ENCODE measurements at places on chromosomes 11 and 22.

GRCh38 chr11:120231963-120232362 is 8.0 kb upstream of the POU2F3 start:
- no peak for DNase-seq

DNA sequence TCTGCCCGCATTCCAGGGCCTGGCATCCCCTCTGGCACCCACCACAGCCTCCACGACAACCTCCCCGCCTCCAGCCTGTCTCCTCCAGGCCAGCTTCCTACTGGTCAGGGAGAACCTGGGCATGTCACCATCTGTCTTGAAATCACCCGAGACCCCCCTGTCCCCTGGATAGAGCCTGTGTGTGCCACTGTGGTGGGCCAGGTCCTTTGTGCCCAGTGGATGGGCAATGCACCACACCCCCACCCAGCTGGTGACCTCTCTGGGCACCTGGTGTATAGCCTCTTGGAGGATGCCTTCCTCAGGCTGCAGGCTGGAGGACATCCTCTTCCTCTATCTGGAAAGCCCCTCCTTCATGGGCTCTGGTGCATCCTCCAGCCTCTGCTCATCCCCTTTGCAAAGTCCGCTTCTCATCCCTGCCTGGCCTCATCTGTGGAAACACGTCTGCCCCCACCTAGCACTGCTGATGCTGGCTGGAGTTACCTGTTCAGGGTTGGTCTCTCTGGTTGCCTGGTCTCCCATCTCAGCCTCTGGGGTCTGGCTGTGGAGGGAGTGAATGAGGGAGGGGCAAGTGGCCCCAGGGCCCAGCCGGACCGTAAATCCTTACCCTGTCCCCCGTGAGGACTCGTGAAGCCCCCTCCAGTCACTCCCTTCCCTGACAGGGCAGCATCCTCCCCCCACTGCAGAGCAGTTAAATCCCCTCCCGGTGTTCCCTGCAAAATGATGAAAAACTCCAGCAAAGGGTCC is 589.6 kb downstream of the TBC1D22A start:
- DNase-seq, result no peak

GRCh38 chr11:75538150-75538942 is 12.6 kb upstream of the GDPD5 start:
- no peak for DNase-seq

- DNase-seq, result no peak
Measured at GRCh38 chr11:7421136-7421535, 64.2 kb upstream of the OLFML1 start.

DNA sequence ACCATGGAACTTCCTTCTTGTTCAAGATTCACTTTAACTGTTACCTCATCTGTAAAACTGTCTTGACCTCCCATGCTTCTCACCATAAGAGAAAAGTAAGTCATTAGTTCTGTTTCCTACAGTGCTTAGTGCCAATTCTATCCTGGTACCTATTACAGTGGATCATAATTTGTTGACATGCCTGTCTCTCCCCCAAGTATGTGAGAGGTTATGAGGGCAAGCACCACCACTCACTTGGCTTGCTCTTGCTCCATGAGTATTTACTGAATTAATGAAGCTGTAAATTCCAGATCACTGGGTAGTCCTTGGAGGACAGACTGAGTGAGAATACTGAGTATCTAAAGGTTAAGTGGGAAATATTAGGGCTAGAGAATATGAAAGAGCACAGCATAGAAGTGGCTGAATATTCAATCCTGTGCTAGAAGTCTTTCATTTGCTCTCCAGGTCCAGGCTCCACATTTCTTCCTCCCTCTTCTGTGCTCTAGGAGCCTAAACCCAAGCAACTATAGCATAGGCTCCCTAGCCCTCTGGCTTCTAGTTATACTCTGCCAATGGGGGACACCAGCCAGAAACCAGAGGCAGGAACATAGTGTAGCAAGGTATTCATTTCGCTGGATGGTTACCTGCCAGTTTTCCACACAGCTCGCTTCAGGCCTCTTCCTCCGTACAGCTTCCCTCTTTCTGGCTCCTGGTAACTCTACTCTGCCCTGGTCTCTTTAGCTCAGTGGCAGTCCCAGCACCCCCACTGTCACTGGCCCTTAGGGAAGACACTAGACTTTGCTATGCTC is 118.2 kb upstream of the SLC5A12 start:
- DNase-seq, result no peak

DNA sequence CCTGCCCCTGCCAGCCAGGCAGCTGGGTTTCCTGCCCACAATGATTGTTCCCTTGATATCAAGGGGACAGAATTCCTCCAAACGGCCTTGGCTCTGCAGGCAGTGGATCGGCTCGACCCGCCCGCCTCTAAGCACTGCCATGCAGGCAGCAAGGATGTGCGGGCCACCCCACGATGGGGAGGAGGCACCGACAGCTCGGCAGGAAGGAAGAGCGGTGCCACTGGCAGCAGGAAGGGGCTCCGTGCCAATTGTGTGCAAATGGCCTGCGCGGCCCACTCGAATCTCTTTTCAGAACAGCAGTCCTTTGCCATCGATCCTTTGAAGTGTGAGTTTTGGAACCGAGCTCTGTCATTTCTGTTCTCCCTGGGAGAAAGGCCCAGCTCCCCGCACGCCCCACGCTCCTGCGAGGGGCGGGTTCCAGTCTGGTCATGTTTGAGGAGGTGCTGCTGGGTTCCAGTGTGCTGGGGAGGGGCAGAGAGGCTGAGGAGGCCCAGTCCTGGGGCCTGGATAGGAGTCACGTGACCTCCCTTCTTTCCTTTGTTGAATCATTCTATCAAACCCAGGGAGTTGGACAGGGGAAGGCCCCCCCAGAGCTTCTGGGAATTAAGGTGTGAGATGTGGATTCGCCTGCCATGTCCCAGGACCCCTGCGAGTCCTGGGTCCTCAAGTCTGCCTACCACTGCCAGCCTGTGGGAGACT is 406.0 kb downstream of the CTTN start:
- no peak for DNase-seq

DNA sequence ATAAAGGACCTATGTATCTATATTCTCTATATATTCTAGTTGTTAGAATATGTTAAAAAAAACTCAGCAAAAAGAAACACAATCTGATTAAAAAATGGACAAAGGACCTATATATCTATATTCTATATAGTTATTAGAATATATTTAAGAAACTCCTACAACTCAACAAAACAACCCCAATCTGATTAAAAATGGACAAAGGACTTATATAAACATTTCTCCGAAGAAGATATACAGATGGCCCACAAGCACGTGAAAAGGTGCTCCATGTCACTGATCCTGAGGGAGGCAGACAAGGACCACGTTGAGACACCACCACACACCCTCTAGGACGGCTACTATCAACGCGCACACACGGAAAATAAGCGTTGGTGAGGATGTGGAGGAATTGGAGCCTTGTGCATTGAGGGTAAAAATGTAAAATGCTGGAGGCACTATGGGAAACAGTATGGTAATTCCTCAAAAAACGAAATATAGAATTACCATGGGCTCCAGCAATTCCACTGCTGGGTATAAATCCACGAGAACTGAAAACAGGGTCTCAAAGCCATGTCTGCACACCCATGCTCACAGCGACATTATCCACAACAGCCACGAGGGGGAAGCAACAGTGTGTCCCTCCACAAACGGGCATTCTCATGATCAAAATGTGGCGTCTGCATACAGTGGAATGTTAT is 22.7 kb downstream of the YPEL1 start:
- peak; percentile 22 for DNase-seq

GRCh38 chr11:17631702-17632365 is 84.8 kb downstream of the OTOG start:
- no peak for DNase-seq

- DNase-seq, result no peak
Measured at GRCh38 chr11:10895285-10895684, 37.4 kb upstream of the ZBED5 start.

GRCh38 chr22:46234969-46235368 is 15.1 kb downstream of the CDPF1 start:
- no peak for DNase-seq

Measured in effector memory CD4-positive, alpha-beta T cell (primary cell).